ENCODE measurements at places on chromosomes 6 and 20.

GRCh38 chr6:126107475-126108166 is 121.3 kb downstream of the TRMT11 start:
- no peak for DNase-seq

- DNase-seq: no peak
Measured at GRCh38 chr6:152775428-152775827, 24.8 kb downstream of the VIP start.

GRCh38 chr20:12891643-12892042 is 117.1 kb upstream of the SPTLC3 start:
- no peak for DNase-seq

GRCh38 chr20:36881888-36882287 is 6.0 kb downstream of the TLDC2 start:
- DNase-seq: no peak

- DNase-seq: no peak
Measured at GRCh38 chr6:166813461-166813860, 142.9 kb downstream of the RNASET2 start.
